ENCODE measurements at places on chromosomes 13 and 19. TPM values are rescaled to one million over a fixed set of nuclear protein-coding genes. Genes with fewer than 3 reads are reported as not detected.

- no peak for DNase-seq
- no peaks in the 10 kb centered on the region for H3K4me1 ChIP-seq
- no peaks in the 10 kb centered on the region for H3K36me3 ChIP-seq
- no peaks in the 10 kb centered on the region for H3K27me3 ChIP-seq
- H3K4me3 ChIP-seq: no peak overlapping the region
Observed at GRCh38 chr19:14795078-14795721, 16.8 kb upstream of the ADGRE2 start.

GRCh38 chr13:47142105-47142504, 245.3 kb upstream of the HTR2A start:
- no peaks in the 10 kb centered on the region for H3K4me1 ChIP-seq
- no peak overlapping the region for H3K4me3 ChIP-seq
- H3K27ac ChIP-seq: no peak overlapping the region
- DNase-seq: no peak

GRCh38 chr13:43911278-43911677, 31.6 kb downstream of the LACC1 start:
- H3K36me3 ChIP-seq: no peaks in the 10 kb centered on the region

- no peaks in the 10 kb centered on the region for H3K36me3 ChIP-seq
- H3K4me1 ChIP-seq: peaks cover 4% of the 10 kb centered on the region
- DNase-seq: no peak
- no peak overlapping the region for H3K27ac ChIP-seq
- H3K27me3 ChIP-seq: no peaks in the 10 kb centered on the region
Observed at GRCh38 chr19:17328517-17329365, 5.9 kb downstream of the ANO8 start.

Gene FAAP24
- 0.57 TPM for total RNA-seq
